ENCODE measurements at places on chromosomes 2 and 18.

DNA sequence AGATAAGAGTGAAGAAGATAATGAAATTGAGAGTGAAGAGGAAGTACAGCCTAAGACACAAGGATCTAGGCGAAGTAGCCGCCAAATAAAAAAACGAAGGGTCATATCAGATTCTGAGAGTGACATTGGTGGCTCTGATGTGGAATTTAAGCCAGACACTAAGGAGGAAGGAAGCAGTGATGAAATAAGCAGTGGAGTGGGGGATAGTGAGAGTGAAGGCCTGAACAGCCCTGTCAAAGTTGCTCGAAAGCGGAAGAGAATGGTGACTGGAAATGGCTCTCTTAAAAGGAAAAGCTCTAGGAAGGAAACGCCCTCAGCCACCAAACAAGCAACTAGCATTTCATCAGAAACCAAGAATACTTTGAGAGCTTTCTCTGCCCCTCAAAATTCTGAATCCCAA lies 15.7 kb downstream of the MSH6 start:
- H3K4me1 ChIP-seq = no peaks in the 10 kb centered on the region
- no peak for DNase-seq
- peaks cover 98% of the 10 kb centered on the region for H3K36me3 ChIP-seq
- H3K27me3 ChIP-seq = no peaks in the 10 kb centered on the region
- H3K4me3 ChIP-seq = no peak overlapping the region
- H3K27ac ChIP-seq = no peak overlapping the region

- no peaks in the 10 kb centered on the region for H3K36me3 ChIP-seq
- DNase-seq = no peak
- no peaks in the 10 kb centered on the region for H3K27me3 ChIP-seq
- H3K4me1 ChIP-seq = no peaks in the 10 kb centered on the region
Observed at GRCh38 chr2:172050479-172051125, 34.7 kb upstream of the DLX1 start.

DNA sequence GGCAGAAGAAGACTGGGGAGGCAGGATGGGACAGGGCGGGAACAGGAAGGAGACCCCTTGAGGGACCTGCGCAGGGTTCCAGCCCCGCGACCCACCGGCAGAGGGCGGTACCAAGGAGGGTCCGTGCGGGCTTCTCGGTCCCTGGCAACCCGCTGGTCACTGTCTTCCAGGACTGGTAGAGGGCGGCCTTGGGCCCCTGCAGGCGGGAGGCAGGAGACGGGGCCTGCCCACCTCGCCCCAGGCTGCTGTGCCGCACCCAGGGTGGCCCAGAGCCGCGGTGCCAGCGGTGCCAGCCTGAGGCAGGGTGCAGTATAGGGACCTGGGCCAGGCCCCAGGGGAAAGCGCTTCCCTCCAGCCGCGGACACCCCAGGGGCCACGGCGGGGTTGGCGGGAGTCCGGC lies 34.5 kb downstream of the NEURL3 start:
- no peaks in the 10 kb centered on the region for H3K4me1 ChIP-seq
- H3K27me3 ChIP-seq = no peaks in the 10 kb centered on the region
- DNase-seq = no peak
- H3K4me3 ChIP-seq = no peak overlapping the region
- H3K36me3 ChIP-seq = no peaks in the 10 kb centered on the region
- H3K27ac ChIP-seq = no peak overlapping the region

DNA sequence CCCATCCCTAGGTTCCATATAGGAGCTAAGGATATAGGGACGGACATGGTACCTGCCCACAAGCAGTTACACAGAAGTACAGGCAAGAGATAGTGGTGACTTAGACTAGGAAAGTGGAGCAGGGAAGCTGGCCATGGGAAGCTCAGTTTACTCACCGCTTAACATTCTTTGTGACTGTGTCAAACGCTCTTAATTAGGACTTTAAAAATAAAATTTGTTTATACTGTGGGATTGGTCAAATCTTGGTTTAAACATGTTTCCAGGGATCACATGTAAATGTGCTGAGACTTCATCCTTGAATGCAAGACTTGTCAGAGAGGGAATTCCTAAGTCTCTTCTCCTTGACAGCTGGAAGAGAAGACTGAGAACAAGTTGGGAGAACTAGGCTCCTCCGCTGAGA lies 107.3 kb downstream of the MTCL1 start:
- H3K4me3 ChIP-seq = no peak overlapping the region
- no peaks in the 10 kb centered on the region for H3K27me3 ChIP-seq
- H3K36me3 ChIP-seq = peaks cover 6% of the 10 kb centered on the region

GRCh38 chr2:121171625-121172119 lies 113.3 kb downstream of the TFCP2L1 start:
- no peak for DNase-seq
- no peak overlapping the region for H3K4me3 ChIP-seq
- H3K27me3 ChIP-seq = no peaks in the 10 kb centered on the region
- peaks cover 12% of the 10 kb centered on the region for H3K4me1 ChIP-seq

DNA sequence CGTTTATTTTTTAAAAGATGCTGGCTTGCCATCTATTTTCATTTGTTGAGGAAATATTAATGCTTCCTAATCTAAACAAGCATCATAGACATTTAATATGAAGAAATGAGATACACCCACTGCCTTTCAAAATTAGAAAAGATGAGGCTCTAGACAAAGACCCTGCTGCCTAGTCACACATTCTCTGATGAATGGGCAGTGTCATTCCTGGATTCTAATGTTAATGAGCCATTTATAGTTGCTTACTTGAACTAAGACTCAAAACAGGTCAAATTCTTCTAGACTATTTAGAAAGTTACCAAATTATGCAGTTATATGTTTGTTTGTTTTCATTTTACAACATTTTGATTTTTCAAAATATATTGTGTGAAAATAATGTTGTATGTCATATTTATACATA lies 237.6 kb downstream of the CDH7 start:
- H3K27ac ChIP-seq = no peak overlapping the region
- no peak for DNase-seq
- no peaks in the 10 kb centered on the region for H3K27me3 ChIP-seq
